ENCODE measurements at places on chromosomes 6 and 20.

DNA sequence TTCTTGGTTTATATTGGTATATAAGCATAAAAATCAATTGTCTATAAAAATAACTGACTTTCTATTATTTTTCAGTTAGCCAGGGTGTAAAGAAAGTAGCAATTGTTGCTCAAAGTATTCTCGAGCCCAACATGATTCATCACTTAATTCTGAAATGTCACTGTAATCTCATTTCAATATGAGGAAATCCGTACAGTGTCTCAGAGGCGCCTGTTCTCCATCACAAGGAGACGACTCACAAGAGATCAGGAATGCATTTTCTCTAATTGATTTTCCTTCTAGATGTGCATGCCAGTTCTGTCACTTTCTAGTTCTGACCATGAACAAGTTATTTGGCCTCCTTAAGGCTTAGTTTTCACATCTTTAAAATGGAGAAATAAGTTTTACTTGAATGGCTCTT, 753.1 kb downstream of the MAFB start:
- no peak for DNase-seq

DNA sequence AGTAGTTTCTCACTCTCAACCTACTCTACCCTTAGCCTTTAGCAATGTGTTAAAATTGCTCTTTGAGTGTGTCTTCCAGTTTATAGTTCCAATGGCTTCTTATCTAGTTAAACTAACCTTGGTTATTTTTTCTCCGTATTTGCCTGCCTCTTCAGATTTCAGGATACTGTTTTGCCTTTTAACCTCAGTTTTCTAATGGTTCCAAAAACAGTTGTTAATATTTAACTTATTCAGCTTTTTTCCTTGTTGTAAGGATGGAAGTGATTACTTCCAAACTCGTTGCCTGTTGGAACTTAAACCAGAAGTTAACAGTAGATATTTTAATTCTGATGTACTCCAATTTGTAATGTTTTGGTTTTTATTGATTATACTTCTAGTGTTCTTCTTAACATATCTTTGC, 1574.9 kb downstream of the HACE1 start:
- DNase-seq: no peak

DNA sequence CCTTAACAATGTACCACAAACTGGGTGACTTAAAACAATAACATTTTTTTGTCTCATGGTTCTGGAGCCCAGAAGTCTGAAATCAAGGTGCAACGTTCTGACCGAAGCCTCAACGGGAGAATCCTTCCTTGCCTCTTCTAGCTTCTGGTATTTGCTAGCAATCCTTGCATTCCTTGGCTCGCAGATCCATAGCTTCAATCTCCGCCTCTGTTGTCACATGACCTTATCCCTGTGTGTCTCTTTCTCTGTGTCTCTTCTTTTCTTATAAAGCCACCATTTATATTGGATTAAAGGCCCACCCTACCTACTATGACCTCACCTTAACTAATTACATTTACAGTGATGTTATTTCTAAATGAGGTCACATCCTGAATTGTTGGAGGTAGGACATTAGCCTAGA, 37.2 kb upstream of the DOK5 start:
- DNase-seq: no peak

DNA sequence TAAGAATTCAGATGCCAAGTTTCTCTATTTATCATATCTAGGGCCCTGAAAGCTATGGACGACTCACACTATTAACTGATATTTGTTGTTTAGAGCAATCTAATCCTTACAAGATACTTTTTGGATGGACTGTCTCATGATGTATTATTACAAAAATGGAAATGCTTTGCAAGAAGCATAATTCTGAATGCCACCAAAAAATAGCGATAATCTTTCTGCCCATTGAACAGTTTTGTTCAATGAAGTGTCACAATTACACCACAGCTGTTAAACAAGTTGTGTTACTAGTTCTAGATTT, 460.4 kb upstream of the JARID2 start:
- DNase-seq: no peak

DNA sequence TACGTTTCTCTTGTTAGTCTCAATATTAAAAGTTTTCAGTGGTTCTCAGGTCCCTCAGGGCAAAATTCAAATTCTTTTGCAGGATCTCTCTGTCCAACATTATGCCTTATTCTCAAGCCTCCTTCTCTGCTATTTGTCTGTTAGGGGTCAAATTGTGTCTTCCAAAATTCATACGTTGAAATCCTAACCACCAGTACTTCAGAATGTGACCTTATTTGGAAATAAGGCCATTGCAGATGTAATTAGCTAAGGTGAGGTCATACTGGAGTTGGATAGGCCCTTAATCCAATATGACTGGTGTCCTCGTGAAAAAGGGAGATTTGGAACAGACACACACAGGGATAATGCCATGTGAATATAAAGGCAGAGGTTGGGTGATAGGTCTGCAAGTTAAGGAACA, 64.1 kb upstream of the ADGRF1 start:
- no peak for DNase-seq

DNA sequence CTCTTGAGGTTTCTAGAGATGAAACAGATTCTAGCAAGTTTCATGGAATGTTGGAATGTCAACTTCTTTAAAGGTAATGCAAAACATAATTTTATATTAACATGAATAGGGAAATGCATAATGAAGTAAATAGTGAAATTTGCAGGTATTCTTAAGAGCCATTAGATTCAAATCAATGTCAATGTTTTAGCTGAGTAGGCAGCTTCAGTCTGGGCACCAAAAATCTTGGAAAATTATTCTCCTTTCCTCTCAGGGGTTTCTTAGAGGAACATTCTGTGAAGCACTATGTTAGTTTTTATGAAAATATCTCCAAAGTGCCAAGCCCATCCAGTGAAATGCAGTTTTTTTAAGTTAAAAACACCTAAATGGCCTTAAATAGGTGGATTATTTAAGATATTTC, 300.8 kb downstream of the PAX1 start:
- DNase-seq: no peak

- no peak for DNase-seq
These were observed 18.0 kb downstream of the ADRM1 start for GRCh38 chr20:62320581-62321354.

- no peak for DNase-seq
These were observed 41.7 kb downstream of the SUMO4 start for GRCh38 chr6:149441740-149442139.

- DNase-seq: no peak
These were observed 14.4 kb upstream of the RIN2 start for GRCh38 chr20:19743640-19743995.

GRCh38 chr20:13041574-13042457, 33.0 kb downstream of the SPTLC3 start:
- no peak for DNase-seq

GRCh38 chr20:14189794-14190402, 147.5 kb downstream of the FLRT3 start:
- DNase-seq: peak; percentile 15

GRCh38 chr20:40314278-40314677, 374.8 kb downstream of the MAFB start:
- DNase-seq: no peak

- DNase-seq: no peak
These were observed 4.2 kb upstream of the BLCAP start for GRCh38 chr20:37531856-37532255.

DNA sequence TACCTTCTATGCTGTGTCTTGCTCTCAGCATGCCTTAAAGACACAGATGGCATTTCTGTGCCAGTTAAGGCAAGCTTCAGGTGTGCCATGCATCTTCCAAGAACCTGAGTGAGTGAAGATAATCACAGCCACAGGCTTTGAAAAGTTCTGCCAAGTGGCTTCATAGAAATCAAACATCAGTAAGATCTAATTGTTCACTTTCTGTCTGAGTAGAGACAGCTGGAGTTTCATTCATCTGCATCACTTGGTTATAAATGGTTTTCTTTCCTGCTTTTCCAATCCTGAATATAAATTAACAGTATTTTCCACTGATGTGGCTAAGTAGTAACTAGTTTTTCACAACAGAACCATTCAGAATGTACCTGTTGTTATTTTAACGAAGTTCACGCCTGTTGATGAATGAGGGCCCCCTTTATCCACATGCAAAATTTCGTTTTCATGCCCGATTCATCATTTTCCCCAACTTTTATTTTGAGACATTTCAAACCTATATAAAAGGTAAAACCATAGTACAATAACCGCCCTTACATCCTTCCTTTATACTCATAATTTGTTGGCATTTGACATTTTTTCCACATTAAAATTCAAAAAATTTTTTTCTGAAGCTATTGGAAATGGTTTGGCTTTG, 38.6 kb upstream of the KCNG1 start:
- no peak for DNase-seq

GRCh38 chr6:15911753-15912504, 217.0 kb upstream of the MYLIP start:
- DNase-seq: no peak
